ENCODE measurements at places on chromosomes 4 and X.

DNA sequence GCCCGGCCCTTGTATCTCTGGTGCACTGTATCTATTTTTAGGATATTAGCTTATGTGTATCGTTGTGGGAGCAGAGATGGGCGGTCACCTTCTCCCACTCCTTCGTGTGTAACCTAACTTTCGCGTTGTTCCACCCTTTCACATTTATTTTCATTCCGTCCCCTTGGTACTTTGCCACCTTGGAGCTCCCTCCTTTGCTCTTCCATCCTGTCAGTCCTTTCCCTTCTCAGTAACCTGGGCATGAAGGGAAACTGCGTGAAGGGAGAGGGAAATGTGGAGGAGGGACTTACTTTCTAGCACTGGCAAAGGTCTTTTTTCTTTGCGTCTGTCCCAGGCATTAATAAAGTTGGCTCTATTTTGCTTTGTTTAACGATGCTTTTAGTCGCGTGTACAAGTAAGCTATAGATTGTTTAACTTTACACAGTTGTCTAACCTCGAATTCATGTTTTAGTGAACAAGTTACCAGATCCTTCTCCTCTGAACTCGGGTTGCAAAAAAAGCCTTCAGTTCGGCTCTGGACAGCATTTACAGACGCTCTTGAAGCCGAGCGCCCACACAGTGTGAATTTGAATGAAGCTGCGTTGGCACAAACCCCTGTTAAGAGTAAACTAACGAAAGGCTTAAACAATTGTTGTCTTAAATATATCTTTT is 3.9 kb downstream of the PCDH10 start:
- peak; percentile 4 for DNase-seq

DNA sequence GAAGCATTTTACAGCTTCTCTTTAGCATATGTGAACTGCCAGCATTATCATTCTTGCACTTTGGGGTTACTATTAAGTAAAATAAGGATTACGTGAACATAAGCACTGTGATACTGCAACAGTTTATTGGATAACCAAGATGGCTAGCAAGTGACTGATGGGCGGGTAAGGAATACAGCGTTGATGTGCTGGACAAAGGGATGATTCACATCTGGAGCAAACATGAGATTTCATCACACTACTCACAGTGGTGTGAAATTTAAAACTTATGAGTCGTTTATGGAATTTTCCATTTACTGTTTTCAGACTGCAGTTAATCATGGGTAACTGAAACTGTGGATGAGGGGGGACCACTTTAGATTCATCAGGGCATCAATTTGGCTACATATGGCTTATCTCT is 16.0 kb downstream of the NBDY start:
- DNase-seq = peak; percentile 25

- DNase-seq = peak; percentile 46
Observed at GRCh38 chr4:168847771-168848502, 162.1 kb downstream of the CBR4 start.

DNA sequence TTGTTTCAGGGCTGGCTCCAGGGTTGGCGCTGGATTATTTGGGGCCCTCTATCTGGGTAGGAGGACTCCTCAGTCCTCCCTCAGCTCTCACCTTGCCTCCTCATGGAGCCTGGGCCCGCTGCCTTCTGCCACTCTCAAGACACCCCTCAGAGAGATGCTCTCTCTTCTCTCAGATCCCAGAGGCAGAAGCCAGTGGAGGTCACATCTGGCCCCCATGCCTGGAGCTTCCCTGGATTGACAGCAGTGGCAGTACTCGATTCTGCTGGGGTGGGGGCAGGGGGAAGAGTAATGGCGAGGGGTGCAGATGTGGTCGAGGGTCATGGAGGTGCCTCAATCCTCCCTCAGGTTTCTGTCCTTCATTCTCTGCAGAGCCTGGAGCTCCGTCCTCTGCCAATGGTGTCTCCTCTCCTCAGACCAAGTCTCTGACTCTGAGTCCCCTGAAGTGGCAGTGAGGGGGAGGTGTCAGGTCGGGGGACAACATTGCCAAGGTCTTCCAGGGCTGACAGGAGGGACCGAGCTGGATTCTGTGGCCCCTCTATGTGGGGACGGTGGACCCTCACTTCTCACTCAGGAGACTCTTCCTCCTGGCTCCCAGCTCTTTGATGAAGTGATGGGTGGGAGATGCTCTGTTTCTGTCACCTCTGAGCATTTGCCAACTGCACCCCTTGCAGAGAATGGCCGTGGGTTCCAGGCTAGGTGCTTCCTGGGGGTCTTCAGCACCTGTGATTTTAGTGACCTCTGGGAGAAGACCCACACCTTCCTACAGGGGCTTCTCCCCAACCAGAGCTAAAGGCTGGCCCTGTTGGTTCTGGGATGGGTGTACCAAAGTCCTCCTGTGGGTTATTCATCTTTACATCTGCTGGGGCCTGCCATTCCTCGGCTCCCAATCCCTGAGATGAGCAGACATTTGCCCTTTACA is 10.9 kb upstream of the HSFX1 start:
- DNase-seq = no peak

- no peak for DNase-seq
Observed at GRCh38 chr4:42489095-42489494, 91.8 kb downstream of the SHISA3 start.

DNA sequence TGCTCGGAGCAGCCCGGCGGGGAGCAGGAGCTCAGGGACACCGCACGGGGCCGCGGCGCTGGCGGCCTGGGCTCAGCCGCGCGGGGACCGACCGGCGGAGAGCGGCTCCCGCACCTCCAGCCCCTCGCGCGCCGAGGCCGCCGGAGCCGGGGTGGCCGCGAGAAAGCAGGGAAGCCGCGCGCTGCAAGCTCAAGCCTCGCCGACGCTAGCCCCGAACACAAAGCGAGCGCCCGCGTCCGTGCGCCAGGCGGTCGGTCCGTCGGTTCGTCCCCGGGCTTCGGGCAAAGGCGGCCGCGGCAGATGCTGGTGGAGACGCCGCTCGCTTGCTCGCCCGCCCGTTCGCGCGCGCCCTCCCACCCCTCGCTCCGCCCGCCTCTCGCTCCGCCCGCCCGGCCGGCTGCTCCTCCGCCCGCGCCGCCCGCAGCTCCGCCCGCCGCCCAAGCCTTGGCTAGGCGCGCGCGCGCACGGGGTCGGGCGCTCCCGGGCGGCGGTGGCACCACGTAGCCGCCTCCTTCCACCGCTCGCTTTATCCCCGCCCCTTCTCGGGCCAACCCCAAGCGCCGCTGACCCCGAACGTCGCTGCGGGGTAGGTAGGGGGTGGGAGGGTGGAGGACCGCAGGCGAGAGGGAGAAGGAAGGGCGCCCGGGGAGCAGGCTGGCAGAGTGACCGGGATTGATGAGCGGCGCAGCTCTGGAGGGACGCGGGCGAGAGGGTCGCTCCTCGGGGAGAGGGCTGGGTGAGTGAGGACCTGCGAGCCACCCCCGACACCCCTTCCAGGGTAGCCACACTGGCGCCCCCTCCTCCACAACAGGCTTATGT is at the start of gene TSPAN5:
Gene TSPAN5 (minus strand): TSS at position 325 of the 819 bp plus-strand sequence.
- peak; percentile 96 for DNase-seq

- no peak for DNase-seq
Observed at GRCh38 chrX:31600823-31601222, 529.0 kb upstream of the FTHL17 start.

GRCh38 chrX:30301963-30302362 is 7.2 kb downstream of the NR0B1 start:
- DNase-seq = peak; percentile 9

DNA sequence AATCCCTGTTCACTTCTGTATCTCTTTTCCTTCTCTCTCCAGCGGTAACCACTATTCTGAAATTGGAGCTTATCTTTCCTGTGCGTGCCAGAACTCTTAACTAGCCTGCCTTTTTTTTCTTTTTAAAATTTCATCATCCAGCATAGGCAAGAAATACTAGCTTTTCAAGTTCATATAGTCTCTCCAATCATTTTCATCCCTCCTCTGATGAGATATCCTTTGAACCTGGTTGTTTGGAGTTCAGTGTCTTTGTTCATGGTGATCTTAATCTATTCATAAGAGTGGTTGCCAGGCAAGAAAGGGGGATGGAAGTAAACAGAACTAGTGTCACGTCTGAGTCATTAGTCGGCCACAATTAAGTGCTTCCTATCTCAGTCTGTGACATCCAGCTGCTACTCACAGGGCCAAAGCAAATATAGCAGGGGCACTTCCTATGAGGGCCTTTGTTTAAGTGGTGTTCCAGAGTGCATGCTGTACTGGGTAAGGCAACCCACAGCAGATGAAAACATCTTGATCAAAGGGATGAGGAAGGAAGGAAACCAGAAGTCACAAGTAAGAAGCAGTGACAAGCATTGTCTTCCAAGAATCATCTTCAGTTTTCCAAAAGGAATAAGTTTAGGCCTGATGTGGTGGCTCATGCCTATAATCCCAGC is 56.4 kb upstream of the XIAP start:
- DNase-seq = peak; percentile 36

DNA sequence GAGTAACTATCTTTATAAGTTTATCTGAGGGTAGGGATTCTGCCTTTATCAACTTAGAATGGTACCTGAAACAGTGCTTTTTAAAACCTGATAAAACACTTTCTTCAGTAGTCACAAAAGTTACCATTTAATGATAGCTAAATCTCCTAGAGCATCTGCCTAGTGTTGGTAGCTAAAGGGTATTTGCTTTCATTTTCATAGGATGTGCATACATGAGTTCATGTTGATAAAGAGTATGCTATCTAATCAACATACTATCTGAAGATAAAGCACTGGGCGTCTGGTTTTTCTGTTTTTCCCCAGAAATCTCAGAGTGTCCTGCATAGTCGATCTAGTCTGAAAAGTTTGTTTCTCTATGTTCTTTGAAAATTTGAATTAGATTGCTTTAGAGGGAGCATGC is 75.1 kb downstream of the ADGRL3 start:
- DNase-seq = no peak

DNA sequence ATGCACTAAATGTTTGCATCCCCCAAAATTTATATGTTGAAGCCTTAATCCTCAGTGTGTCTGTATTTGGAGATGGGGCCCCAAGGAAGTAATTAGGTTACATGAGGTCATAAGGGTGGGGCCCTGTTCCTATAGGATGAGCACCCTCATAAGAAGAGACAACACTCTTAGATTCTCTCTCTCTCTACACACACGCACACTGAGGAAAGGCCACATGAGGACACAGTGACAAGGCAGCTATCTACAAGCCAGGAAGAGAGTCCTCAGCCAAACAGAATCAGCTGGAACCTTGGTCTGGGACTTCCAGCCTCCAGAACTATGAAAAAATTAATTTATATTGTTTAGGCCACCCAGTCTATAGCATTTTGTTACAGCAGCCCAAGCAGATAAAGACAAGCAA is 69.3 kb upstream of the NOCT start:
- DNase-seq = no peak

GRCh38 chr4:177393236-177393635 is 49.0 kb downstream of the AGA start:
- no peak for DNase-seq

DNA sequence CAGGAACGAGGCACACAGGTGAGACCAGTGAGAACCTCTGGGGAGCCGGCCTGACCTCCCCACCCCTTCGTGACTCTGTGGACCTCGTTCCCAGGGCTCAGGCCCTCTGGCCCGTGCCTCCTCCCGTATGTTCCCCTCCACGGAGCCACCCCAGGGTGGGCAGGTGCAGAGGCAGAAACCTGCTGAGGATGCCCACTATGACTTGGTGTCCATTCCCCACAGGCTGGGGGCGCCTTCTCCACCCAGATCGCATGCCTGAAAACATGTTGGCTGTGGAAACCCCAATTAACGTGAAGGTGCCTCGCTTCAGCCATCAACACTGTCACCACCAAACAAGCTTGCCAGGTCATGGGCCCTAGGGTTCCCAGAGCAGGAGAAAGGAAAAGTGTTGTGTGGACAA is 27.0 kb downstream of the BLOC1S4 start:
- no peak for DNase-seq

GRCh38 chr4:93092765-93093164 is 735.8 kb upstream of the ATOH1 start:
- DNase-seq = no peak

- DNase-seq = no peak
Observed at GRCh38 chrX:41796046-41796445, 72.1 kb downstream of the GPR82 start.

DNA sequence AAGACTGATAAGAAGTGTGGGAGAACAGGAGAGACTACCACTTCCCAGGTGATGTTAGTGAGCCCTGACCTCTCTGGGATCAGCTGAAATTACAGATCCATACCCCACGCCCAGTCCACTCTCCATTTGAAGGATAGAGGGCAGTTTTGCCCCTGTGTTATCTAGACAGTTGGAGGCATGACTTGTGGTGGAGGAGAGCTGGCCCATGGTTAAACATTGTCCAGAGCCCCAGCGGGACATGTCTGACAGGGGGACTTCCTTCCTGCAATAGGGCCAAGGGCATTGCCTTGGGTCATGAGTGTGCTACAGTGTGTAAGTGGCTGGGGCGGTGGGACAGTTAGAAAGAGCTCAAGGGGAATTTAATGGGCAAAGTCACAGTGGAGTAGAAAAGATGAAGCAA is 181.1 kb downstream of the MID1IP1 start:
- DNase-seq = no peak

GRCh38 chr4:39574946-39575345 is 47.7 kb upstream of the UGDH start:
- no peak for DNase-seq

- no peak for DNase-seq
Observed at GRCh38 chr4:94782707-94783106, 25.0 kb downstream of the BMPR1B start.

GRCh38 chr4:147778942-147779341 is 47.1 kb downstream of the ARHGAP10 start:
- no peak for DNase-seq

DNA sequence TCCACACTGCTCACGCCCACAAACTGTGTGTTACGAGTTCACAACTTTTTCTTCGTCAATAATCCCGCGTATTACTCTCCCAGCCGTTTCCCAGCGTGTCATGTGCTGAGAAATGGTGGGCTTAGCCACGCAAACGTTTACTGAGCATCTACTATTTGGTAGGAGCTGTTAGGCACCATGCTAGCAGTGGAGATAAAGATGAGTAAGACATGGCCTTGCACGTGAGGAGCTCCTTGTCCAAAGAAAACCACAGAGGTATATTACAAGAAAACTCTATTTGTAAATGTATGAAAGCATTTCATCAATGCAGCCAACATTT is 821 bp upstream of the TMEM128 start:
- no peak for DNase-seq

DNA sequence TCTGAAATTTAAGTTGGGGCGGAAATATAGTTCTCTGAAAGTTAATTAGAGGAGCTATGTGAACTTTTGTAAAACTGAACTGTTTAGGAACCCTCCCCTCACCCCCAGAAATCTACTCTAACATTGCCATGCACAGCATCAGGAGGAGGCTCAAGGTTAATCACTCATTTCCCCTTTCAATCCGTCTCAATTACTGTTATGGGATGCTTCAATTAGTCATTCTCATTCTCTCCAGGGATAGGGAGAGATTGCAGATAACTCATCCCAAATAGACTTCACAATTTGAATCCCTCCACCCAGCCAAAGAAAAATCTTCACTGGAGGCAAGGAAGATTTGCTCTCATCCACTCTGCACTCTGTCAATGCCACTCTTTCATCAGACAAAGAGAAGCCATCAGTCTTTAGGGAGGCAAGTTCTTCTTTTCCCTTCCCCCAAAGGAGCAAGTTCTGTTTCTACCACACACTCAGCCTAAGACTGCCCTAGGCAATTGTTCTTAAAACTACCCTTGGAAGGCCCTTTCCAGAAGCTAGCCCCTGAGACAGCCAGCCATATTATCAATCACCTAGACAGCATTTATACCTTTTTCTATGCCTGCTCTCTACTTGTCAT is 140.4 kb downstream of the SLC10A7 start:
- DNase-seq = no peak

- no peak for DNase-seq
Observed at GRCh38 chrX:106437407-106437806, 174.4 kb upstream of the RADX start.

GRCh38 chr4:54908763-54909162 is 216.6 kb downstream of the KDR start:
- no peak for DNase-seq
